ENCODE measurements at places on chromosomes 1 and 21.

DNA sequence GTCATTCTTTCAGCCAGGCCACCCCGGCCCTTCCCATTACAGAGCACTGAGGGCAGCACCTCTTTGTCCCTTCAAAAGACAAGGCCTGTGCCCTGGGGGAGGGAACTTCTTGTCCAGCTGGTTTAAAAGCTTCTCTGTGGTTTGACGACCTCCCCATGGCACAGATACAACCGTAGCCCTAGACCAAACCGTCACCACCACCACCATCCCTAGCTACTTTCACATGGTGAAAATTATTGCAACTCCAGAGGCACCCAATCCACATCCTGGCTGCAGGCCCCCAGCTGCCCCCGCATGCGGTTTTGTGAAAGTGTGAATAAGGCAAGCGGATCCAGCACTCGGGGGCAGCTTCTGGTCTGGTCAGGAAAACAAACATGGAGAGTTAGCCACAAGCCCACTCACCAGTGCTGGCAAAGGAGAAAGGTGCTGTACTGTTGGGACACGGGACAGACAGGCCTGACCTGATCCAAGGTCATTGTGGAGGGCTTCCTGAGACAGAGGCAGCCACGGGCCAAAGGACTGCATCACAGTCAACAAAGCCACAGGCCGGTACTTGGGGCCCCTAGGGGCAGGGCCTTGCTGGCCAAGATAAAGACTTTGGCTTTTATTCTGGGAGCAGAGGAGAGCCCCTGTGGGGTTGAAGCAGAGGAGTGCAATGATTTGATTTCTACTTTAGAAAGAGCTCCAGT is 31.2 kb downstream of the CDCA8 start:
- DNase-seq, result no peak

- no peak for DNase-seq
Observed at GRCh38 chr1:40635763-40636500, 29.6 kb downstream of the RIMS3 start.

- DNase-seq, result no peak
Observed at GRCh38 chr1:36717431-36717830, 234.7 kb upstream of the CSF3R start.

DNA sequence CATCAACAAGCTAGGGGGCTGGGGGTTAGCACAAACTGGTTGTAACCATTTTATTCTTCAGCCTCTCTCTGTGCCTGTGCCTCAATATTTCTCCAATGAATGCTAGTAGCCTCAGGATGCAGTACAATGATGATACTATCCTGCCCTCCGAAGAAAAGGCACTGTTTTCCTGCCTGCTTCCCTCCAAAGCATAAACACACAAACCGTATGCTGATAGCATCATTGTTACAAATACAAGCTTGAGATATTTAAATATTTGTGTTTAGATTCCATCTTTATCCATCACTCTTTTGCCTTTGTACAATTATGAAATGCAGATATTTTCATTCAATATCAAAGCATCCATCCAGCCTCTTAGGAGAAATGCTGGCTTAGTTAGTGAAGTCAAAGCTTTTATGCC is 404.8 kb downstream of the DUSP10 start:
- DNase-seq, result no peak

GRCh38 chr1:112893288-112894009 is 62.5 kb downstream of the SLC16A1 start:
- no peak for DNase-seq

DNA sequence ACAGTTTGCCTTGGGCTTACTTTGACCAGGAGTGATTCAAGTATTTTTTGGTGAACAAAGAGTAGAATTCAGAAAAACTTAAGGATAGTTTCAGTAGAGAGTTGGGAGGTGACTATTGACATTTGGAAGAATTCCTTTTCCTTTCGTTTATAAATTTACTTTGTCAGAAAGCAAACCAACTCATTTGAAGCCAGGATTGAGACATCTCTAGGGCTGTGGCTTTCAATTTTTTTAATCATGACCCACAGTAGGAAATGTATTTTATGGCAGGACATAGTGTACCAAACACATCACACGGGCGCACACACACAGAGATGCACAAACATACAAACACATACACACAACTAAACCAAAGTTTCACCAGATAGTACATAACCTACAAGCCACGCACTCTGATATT is 24.1 kb downstream of the NR5A2 start:
- DNase-seq, result no peak

DNA sequence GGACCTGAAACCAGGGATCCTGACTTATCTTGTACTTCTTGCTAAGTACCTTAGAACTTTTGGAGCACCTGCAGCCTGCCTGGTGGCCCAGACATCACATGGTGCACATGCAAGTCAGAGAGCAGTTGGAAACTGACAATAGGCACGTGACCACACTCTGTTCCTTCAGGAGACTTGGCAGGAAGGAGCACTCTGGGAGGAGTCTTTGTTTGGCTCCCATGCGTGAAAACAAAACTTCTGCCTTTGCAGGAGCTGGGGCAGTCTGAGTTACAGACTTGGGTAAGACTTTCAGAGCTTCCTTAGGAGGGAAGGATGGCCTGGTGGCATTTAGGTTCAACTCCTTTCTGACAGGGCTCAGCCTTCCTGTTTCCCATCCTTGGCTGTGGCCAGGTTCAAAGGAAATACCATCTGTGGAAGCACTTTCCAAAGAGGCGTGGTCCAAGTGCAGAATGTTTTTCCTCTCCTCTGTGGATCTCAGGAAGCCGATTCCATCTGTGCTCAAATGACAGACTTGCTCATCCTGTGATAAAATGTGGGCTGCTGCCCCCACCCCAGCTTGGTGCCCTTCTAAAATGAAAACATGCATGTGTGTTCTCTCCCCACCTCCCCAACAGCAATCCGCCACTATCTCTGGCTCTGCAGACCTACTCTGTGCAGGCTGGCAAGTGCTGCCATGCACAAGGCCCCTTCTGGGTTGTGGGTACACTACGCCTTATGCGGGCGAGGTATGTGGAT is 14.1 kb upstream of the ZNF436 start:
- DNase-seq, result no peak

DNA sequence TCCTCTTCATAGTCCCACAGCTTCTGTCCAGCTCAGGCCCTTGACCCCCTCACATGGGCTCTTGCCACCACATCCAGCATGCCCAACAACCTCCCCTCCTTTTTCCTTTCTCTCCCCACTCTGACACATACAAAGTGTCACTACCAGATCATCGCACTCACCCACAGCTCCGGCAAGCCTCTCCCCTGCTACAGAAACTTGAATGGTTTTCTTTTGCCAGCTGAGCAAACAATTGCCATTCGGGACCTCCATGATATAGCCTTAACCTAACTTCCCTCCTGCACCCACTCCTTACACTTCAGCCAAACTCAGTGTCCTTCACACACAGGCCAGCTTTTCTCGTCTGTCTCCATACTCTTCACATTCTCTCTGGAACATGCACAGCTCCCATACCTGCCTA is 43.3 kb downstream of the MAB21L3 start:
- DNase-seq, result no peak

DNA sequence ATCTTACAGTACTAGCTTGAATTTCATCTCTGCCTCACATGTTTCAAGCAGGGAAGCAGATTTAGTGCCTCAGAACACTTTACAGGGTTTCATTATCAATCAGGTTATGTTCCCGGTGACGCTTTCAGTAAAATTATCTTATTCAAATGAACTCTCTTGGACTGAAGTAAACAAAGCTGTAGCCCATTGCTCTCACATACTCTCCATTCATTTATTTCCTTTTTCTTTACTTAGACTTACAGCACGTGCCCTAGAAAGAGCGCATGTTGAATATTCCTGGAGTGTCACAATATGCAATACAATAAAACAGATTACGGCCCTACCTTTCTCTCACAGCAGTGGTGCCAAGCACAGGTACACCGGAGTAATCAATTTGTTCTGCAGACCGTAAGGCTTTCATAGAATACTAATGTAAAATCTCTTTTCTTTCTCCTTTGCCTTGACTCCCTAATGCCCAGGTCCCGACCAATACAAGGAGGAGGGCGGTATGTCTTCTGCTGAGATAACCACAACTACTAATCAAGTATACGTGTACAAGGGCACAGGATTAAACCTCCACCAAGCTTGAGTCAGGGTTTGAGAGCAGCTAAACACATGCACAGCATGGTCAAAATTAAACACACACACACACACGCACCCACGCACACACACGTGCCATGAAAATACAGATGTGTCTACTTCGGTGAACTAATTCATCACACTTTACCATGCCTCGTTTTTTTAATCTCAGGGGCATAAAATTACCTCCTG is 62.8 kb downstream of the NRIP1 start:
- DNase-seq, result no peak

- DNase-seq, result no peak
Observed at GRCh38 chr1:207862241-207862787, 48.6 kb downstream of the CD34 start.

- DNase-seq, result no peak
Observed at GRCh38 chr21:39105341-39105765, 77.9 kb downstream of the PSMG1 start.

GRCh38 chr1:30883389-30884172 is 25.0 kb downstream of the SDC3 start:
- DNase-seq, result no peak

GRCh38 chr21:21096956-21097355 is 98.7 kb downstream of the NCAM2 start:
- no peak for DNase-seq

GRCh38 chr1:202249846-202250245 is 56.2 kb downstream of the LGR6 start:
- DNase-seq, result no peak

DNA sequence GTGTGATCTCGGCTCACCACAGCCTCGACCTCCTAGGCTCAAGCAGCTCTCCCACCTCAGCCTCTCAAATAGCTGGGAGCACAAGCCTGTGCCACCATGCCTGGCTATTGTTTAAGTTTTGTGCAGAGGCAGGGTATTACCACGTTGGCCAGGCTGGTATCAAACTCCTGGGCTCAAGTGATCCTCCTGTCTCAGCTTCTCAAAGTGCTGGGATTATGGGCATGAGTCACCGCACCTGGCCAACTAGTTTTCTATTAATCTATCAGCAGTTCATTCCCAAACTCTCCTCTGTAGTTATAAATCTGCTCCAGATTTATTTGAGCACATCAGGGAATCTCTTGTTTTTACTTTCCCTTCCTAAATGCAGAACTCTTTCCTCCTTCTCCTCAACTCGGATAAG is 443.8 kb downstream of the PRDM2 start:
- DNase-seq, result no peak

Data from neural crest cell (in vitro differentiated cells).